ENCODE measurements at places on chromosomes 13 and 19.

GRCh38 chr19:10776900-10777650 is 58.9 kb downstream of the TMED1 start:
- DNase-seq = no peak

GRCh38 chr19:743168-743687 is 7.7 kb upstream of the MISP start:
- no peak for DNase-seq

- DNase-seq = no peak
These were observed at the start of gene SLITRK6 for GRCh38 chr13:85799097-85799582. Gene SLITRK6 (minus strand): TSS chr13:85799419. CDS start chr13:85796508, 2,911 bp downstream.

DNA sequence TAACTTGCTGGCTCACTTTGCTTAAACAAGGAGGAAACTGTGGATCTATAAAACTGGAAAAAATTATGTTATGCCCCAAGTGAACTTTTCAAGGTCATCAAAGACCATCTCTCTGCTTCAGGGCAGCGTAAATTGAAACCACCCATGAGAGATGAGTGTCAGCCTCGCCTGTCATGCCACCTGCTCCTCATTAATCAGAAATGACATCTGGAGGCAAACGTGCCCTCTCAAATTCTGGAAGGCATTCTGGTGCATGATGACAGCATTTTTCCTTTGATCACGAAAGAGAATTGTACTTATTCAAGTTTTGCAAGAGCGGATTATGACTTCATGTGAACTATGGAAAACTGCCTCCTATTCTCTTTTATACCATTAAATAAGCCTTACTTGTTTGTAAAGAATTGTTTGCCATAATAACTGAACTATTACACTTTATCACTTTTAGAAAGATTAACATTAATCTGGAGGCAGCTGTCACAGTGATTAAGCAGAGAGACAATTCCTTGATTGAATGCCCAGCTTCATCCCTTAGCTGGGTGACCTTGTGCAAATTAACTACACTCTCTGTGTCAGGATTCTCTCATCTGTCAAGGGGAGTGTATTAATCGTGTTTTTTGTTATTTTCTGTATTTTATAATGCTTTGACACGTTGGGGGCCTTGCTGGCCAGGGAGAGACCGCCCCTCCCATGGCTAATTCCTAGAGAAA is 17.0 kb upstream of the SACS start:
- DNase-seq = no peak

DNA sequence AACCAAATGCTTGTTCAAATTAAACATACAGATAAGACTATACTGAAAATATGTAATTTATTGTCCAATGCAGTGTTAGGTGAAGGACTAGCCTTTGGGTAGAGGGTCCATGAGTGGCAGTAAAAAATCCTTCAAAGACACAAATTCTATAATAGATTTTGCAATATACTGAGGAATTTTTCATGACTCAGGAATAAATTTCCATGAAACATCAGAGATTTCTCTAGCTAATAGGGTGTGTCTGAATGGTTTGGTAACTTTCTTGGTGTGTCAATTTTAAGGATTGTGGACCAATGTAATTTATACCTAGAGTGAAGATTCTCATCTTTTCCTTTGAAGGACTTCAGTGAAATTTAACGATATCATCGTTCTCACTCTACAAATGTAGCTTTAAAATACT is 546.7 kb downstream of the SLITRK5 start:
- no peak for DNase-seq

DNA sequence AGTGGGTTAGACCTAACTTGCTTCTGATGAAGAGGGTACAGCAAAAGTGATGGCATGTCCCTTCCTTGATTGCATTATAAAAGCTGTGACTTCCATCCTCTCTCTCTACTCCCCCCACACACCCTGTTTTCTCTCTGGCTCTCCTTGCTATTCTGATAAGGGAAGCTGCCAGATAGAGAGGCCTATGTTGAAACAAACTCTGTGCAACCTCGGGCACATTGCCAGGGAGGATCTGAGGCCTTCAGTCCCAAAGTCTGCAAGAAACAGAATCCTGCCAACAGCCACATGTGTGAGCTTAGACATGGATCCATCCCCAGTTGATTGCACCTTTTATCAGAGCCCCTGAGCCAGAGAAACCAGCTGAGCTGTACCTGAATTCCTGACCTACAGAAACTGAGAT is 44.8 kb upstream of the ARGLU1 start:
- no peak for DNase-seq

GRCh38 chr13:64697226-64697625 is 2532.9 kb downstream of the PCDH9 start:
- no peak for DNase-seq

DNA sequence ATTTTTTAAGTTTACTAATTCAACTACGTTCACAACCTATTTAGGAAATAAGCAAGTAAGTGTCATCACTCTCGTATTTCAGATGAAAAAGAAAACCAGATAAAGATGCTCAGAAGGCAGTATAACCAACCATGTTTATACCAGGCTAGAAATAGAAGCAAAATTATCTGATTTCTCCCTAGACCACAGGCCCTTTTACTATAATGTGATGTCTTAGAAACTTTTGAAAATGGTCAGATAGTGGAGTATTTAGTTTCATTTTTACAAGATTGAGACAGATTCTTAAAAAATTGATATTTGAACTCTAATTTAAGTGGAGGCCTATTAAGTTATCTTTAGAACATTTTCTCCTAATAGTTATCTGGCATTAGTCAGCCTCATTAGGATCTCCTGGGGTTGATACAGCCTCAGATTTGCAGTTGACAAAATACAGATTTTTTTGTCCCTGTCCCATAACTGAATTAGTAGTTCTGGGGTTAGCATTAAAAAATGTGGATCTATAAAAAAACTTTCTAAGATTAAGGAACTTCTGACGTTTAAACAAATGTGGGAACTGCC is 818.7 kb upstream of the PCDH9 start:
- DNase-seq = no peak
